ENCODE measurements at places on chromosomes 5 and 9.
A peak's percentile ranks its signal among the peaks of the same experiment; 100 is the strongest.

- DNase-seq: no peak
These were observed 48.5 kb downstream of the RFX3 start for GRCh38 chr9:3477236-3477834.

- DNase-seq: no peak
These were observed 643 bp downstream of the PLEKHG4B start for GRCh38 chr5:92401-93220.

- DNase-seq: no peak
These were observed 336.8 kb downstream of the KDM4C start for GRCh38 chr9:7094576-7094975.

- peak; percentile 10 for DNase-seq
These were observed 114.8 kb downstream of the FGF18 start for GRCh38 chr5:171534043-171534895.

GRCh38 chr5:53874409-53874808 lies 314.0 kb downstream of the NDUFS4 start:
- DNase-seq: peak; percentile 19

GRCh38 chr5:68189613-68190012 lies 25.9 kb upstream of the PIK3R1 start:
- DNase-seq: no peak

GRCh38 chr5:54224103-54224826 lies 86.1 kb downstream of the ARL15 start:
- no peak for DNase-seq

- DNase-seq: no peak
These were observed 45.6 kb downstream of the USP20 start for GRCh38 chr9:129880654-129881546.

GRCh38 chr9:96418920-96419690 lies 935 bp upstream of the ZNF367 start:
- DNase-seq: peak; percentile 89

DNA sequence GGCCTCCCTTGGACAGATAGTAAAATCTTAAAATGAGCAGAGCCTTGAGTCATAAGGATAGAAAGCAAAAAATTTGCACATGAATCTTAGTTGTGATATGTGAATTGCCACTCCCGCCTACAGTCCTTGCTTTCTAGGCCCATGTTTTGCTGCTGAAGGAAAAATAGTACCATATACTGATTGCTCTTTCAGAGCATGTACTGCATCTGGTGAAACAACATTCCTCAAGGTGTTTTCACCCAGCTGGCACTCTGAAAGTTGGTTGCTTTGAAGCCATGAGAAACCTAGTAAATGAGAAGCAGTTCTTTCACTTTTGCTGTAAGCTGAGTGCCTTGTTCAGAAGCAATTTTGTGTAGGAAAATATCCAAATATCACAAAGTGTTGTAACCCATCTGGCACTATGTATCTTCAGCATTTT lies 10.3 kb downstream of the CDC37L1 start:
- DNase-seq: no peak
